ENCODE measurements at places on chromosomes 7 and 10.
A peak's percentile ranks its signal among the peaks of the same experiment; 100 is the strongest.

- DNase-seq: no peak
These were observed 44.4 kb upstream of the TOMM7 start for GRCh38 chr7:22867003-22867402.

DNA sequence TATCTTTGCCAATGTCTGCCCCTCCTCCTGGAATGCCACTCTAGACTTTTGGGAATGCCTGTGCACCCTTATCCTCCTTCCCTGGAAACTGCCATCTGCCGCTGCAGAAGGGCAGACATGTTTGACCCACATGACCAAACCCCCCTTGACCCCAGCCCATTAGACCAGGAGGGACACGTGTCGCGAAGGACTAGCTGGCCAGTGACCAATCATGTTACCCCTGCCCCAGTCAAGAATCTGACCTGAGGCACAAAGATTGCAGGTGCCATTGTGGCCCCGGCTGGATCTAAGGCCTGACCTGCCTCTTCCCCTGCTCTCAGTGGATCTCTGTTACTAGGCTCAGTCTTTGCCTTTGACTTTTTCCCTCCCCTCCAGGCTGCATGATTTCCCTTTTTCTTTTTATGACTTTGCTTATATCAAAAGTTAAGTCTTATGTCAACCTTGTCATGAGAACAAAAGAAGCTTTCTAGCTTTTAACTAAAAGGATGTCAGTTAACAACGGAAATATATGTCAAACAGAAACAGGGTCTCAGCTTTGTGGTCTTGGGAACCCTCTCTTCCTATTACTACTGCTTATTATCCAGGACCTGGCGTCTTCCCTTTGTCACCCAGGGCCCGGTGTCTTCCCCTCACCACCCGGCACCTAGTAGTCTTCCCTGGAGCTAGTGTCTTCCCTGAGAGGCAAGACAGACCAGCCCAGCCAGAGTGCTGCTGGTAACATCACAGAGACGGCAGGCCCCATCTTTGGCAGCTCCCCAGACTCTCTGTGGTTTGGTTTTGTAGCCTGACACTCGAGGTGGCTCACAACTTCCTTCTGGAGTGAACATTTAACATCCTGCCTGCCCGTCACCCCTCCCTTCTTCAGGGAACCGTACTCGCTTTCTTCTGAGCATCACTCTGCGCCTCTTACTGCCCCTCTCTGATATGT, 24.4 kb upstream of the PPIF start:
- no peak for DNase-seq

GRCh38 chr7:24812305-24812945, 55.2 kb upstream of the GSDME start:
- DNase-seq: peak; percentile 21

GRCh38 chr10:71209731-71210541, 2.4 kb upstream of the UNC5B start:
- no peak for DNase-seq

DNA sequence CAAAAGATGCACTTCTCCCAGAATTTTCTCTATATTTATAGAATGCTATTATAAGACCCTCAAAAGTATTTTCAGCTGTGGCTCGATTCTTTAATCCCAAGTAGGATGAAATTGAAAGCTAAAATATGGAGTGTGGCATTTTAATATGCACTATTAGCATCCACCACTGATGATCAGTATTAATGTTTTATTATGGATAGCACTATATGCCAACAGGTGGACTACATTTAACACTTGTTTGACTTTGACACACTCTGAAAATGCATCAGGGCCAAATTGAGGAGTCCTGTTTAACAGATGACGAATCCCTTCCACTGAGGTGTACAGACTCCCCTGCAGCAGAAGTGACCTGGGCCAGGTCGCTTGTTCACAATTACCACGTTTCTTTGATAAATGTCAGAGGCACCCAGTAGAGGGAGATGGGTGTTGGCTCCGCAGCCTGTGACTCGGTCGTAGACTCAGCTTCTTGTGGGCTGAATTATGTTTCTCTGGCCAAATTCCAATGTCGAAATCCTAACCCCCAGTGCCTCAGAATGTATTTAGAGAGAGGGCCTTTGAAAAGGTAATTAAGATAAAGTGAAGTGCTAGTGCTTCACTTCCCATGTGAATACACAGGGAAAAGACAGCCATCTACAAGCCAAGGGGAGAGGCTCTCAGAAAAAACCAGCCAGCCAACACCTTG, 48.1 kb downstream of the WIPF3 start:
- no peak for DNase-seq

DNA sequence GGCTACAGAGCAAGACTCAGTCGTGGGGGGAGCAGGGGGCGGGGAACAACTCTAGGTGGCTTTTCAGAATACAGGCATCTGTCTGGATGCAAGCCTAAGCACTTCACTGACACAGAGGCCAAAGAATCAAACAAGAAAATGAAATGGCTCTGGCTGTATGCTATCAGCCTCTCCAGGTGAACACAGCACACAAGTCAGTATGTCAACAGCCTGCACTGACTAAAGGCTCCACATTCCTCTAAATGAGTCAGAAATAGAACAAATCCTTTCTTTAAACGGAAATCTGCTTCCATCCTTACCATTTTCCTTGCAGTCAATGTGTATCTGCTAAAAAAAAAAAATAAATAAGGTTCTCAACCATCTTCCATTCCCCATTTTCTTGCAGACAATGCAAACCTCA, 88.3 kb downstream of the ARMH3 start:
- no peak for DNase-seq

GRCh38 chr7:134997214-134997885, 11.0 kb downstream of the AGBL3 start:
- DNase-seq: no peak

- DNase-seq: no peak
These were observed 20.2 kb downstream of the CREB3L2 start for GRCh38 chr7:137981668-137982067.

GRCh38 chr7:137999496-138000080, 2.3 kb downstream of the CREB3L2 start:
- no peak for DNase-seq

DNA sequence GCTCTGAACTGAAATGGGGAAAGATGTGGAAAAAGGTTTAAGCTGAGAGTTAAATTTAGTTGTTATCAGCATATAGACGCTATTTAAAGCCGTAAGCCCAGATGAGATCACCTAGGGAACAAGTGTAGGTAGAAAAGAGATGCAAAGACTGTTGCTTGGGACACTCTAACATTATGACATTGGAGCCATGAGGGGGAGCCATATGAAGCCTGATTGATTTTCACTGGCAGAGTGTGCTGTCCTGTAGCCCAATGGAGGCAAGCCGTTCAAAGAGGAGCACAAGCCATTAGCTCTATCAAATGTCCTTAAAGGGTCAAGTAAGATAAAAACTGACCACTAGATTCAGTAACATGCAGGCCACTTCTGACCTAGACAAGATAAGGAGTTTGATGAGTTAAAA, 223.3 kb downstream of the TWIST1 start:
- DNase-seq: no peak

GRCh38 chr10:44948642-44949041, 11.0 kb upstream of the RASSF4 start:
- no peak for DNase-seq

DNA sequence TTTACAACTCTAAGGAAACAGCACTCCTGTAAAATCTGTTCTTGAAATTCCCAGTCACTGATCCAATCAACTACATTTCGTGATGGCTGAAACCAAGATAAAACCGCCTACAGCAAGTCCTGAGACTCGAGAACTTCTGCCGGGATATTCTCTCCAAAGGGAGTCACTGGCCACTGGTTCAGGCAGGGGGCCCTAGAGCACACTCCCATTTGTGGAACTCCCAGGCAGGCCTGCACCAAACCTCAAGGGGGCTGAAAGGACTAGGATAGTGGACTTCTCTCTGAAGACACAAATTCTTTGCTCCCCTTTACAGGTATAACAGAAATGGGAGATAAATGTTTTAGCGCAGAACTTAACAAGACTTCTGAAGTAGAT, 16.3 kb downstream of the CYTH3 start:
- DNase-seq: no peak
